Cardiac septum (tissue), 1 donor: ENCODE measurements at places on chromosomes 3 and 15. TPM values are rescaled to one million over a fixed set of nuclear protein-coding genes. Genes with fewer than 3 reads are reported as not detected.

DAG1 gene
- 130 TPM for total RNA-seq

NRROS gene
- 2.6 TPM for total RNA-seq

INSYN1 gene
- 55.3 TPM for total RNA-seq

PCBP4 gene
- total RNA-seq: 91.4 TPM

KCNAB1 gene
- total RNA-seq: 2.5 TPM

TMCO5A gene
- total RNA-seq: not detected

KIF23 gene
- 1.3 TPM for total RNA-seq

CGNL1 gene
- total RNA-seq: 19.6 TPM

TNFAIP8L3 gene
- 4.8 TPM for total RNA-seq

EHD4 gene
- total RNA-seq: 42.2 TPM

MAPK6 gene
- total RNA-seq: 20.1 TPM

ZNF385D gene
- total RNA-seq: 12.5 TPM

NR2E3 gene
- total RNA-seq: not detected

GUCA1C gene
- total RNA-seq: 0.81 TPM

GDPGP1 gene
- total RNA-seq: 10.6 TPM

GPR87 gene
- total RNA-seq: not detected
